Stimulated activated CD4-positive, alpha-beta T cell treated with anti-CD3 and anti-CD28 coated beads, Interleukin-1b, Interleukin-23, amount 100 ng/mL, for 48 hours (primary cell): ENCODE measurements at places on chromosomes 2 and 18.

DNA sequence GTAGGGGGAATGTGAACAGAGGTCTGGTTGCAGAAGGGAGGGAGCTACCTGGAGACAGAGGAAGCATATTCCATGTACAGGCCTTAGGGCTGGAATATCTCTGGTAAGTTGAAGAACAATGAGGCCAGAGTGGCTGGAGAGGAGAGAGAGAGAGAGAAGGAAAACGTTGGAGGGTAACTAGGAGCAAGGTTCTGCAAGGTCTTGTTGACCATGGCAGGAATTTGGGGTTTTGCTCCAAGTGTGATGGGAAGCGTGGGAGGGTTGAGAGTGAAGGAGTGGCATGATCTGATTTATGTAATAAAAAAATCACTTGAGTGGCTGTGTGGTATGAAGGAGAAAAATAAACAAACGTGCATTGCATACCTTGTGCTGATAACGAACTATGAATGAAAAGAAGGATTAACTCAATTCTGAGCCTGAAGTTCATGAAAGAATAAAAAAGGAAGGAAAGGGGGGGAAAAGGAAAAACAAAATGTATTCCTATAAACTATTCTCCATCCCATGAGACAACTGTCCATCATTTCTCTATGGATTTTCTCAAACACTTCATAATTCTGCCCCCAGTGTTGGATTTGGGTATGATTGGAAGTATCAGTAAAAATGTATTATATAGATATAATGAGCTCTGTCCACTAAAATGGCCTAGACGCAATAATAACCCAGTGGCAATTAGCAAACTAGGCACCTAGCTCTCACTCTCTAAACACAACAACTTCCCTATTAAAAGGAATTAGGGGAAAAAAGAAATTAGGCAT is 59.7 kb upstream of the PMAIP1 start:
- DNase-seq, result no peak

DNA sequence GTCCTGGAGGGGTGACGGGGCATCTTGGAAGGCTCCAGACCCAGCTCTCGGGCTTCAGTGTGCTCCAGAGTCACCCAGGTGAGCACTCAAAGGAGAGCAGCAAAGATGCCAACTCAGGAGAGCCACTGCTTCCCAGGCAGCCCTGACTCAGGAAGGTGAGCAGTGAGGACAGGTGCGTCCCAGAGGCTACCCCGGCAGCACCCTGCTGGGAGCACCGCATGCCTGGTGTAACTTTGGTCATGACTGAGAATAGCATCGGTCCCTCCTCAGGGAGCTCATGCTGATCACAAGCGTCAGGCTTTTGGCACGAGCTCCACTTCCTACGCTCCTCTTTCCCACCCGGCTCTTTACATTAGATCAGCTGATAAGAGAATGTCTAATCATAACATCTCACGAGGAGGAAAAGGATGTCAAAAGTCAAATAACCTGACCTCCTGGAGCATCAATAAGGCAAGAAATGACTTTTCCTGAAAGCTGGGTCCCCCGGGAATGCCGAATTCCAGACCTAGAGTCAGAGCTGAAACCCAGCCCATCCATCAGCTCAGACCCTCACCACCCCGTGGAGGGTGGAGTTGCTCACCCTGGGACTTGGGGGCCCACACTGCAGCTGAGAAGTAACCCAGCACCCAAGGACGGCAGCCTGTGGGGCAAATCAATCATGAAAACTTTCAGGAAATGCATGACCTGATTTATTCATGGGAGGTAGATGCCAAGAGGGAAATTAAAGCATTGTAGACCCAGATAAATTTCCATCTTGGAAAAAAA is 248.8 kb downstream of the ACKR3 start:
- DNase-seq, result no peak

DNA sequence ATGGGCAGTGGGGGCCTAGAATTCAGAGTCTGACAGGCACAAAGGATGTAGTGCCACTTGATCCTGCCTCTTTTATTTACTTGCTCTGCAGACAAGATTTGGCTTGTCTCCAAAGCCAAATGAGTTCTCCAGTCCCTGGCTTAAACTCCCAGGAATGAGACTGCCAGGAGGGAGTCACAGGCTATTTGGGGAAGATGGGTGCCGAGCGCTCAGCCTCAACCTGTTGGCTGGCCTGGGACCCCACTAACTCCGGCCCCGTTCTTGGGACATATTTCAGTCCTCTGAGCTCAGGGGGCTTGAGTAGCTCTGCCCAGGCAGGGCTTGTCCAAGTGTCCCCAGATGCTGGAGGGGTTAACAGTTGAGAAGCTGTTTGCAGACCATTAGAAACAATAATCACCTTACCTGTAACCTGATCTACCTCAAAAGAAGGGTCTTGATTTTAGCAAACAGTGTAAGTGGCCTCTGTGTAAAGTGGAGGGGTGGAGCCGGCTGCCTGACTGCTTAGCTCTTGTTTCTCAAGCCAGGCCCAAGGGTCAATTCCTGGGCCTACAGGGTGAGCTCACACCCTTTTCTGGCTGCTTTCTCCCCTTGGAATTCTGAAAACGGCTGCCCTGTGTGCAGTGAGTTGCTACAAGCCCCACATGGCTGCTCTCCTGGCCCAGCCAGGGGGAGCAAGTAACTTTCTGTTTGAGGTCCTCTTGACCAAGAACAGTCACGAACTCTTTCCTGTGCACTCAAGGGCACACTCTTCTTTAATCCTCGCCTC is 27.1 kb upstream of the FZD5 start:
- no peak for DNase-seq

- DNase-seq, result no peak
Measured at GRCh38 chr2:127164761-127165538, 55.1 kb downstream of the CYP27C1 start.
